CD4-positive, alpha-beta T cell (primary cell): ENCODE measurements at places on chromosomes 16 and 17. TPM values are rescaled to one million over a fixed set of nuclear protein-coding genes. Genes with fewer than 3 reads are reported as not detected.

GRCh38 chr16:82716361-82716855 is 89.6 kb downstream of the CDH13 start:
- no peaks in the 10 kb centered on the region for H3K36me3 ChIP-seq
- DNase-seq = no peak
- H3K27me3 ChIP-seq = no peaks in the 10 kb centered on the region
- no peak overlapping the region for H3K27ac ChIP-seq
- no peaks in the 10 kb centered on the region for H3K4me1 ChIP-seq
- no peak overlapping the region for H3K4me3 ChIP-seq

NTHL1 gene
- total RNA-seq = 2.9 TPM

DNA sequence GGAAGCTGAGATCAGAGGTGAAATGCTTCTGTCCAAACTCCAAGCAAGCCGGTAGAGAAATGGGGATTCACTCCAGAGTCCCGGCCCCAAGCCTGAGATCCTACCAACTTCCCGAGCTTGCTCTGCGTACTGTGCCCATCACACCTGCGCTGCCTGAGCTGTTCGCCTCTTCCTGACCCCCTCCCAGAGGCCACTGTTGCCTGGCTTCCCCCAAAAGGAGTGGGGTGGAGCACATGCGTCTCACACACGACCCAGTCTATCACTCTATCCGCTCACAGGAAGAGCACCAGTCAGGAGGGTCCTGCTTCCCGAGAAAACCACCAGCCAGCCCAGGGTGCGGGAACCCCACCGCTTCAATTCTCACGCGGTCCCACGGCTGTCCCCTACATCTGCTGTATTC is 13.5 kb upstream of the C16orf95 start:
- H3K27ac ChIP-seq = no peak overlapping the region
- DNase-seq = no peak
- no peaks in the 10 kb centered on the region for H3K27me3 ChIP-seq

KRTAP4-12 gene
- not detected for total RNA-seq

DNA sequence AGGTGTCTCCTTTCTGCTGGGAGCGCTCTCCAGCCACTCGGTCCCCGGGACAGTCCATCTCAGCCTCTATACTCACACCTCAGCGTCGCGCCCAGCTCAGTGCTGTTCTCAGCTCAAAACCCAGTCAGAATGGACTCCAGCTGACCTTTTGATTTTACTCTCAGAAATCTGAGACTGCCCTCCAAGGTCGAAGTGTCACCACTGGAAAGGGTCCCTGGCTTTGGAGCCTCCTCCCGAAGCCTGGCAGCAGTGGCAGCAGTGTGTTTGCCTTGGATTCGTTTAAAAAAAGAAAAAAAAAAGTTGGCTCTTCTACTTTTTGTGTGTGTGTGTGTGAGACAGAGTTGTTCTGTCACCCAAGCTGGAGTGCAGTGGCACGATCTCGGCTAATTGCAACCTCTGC is 10.4 kb downstream of the KLHL36 start:
- no peaks in the 10 kb centered on the region for H3K27me3 ChIP-seq
- peaks cover 86% of the 10 kb centered on the region for H3K36me3 ChIP-seq
- no peak overlapping the region for H3K4me3 ChIP-seq
- peaks cover 47% of the 10 kb centered on the region for H3K4me1 ChIP-seq

- H3K4me1 ChIP-seq = peaks cover 14% of the 10 kb centered on the region
- H3K36me3 ChIP-seq = no peaks in the 10 kb centered on the region
- no peak overlapping the region for H3K27ac ChIP-seq
Observed at GRCh38 chr16:1430214-1430758, 592 bp upstream of the PERCC1 start.

DNA sequence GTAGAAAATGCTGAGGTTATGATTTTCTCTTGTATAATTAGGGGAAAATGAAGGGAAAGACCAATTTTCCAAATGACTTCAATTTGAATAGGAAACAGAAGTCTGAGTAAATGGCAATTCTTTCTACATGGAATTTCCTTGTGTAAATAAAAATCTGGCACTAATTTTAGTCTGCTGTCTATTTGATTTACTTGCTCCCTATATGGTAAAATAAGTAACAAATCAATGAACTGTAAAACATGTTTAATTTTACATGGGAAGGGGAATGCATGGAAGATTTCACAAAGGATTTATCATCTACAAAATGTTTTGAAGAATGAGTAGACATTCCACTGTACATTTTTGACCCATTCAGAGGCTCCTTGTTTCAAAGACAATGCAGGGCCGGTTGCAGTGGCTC is 811.6 kb upstream of the GOT2 start:
- H3K27me3 ChIP-seq = no peaks in the 10 kb centered on the region
- DNase-seq = no peak
- no peak overlapping the region for H3K27ac ChIP-seq
- H3K4me3 ChIP-seq = no peak overlapping the region
- H3K4me1 ChIP-seq = no peaks in the 10 kb centered on the region

CES2 gene
- total RNA-seq = 59.3 TPM

DNA sequence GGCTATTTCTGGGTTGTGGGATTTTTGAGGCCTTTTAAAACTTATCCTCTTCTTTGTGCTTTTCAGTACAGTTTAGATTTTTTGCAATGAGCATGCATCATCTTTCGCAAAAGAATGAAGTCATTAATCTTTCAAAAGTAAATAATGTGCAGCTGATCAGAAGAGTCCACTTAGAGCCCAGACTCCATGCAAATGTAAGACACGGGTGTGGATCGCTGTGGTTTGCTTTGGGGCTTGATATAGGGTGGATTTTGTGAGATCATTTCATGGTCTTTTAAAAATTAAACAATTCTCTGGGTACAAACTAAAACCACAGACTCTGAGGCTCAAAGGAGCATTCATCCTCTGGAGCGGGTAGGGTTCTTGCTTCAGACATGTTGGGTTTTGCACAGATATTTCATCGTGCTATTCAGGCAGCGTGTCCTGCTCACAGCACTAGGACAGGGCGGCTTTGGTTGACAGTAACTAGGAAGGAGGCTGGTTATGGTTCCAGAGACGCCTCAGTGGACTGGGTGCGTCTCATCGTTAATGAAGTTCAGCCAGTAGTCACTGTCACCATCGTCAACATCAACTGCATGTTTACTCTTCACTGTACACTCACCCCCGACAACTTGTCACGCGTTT is 129.4 kb upstream of the PLCG2 start:
- no peaks in the 10 kb centered on the region for H3K4me1 ChIP-seq
- peaks cover 20% of the 10 kb centered on the region for H3K36me3 ChIP-seq
- no peaks in the 10 kb centered on the region for H3K27me3 ChIP-seq
- no peak overlapping the region for H3K4me3 ChIP-seq

GRCh38 chr16:81546781-81547180 is 102.2 kb downstream of the CMIP start:
- H3K27ac ChIP-seq = no peak overlapping the region
- H3K4me1 ChIP-seq = peaks cover 67% of the 10 kb centered on the region
- no peak overlapping the region for H3K4me3 ChIP-seq
- peaks cover 3% of the 10 kb centered on the region for H3K36me3 ChIP-seq

DNA sequence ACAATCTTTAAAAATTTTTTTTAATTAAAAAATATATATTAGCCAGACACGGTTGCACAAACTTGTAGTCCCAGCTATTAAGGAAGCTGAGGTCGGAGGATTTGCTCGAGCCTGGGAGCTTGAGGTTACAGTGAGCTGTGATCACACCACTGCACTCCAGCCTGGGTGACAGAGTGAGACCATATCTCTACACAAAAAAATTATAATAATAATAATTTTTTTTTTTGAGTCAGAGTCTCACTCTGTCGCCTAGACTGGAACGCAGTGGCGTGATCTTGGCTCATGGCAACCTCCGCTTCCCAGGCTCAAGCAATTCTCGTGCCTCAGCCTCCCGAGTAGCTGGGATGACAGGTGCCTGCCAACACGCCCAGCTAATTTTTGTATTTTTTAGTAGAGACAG is 23.8 kb downstream of the LITAF start:
- DNase-seq = no peak
- H3K4me3 ChIP-seq = no peak overlapping the region
- no peaks in the 10 kb centered on the region for H3K27me3 ChIP-seq

GRCh38 chr17:80751070-80751945 is 206.7 kb downstream of the RPTOR start:
- peaks cover 22% of the 10 kb centered on the region for H3K4me1 ChIP-seq
- H3K4me3 ChIP-seq = no peak overlapping the region
- peaks cover 29% of the 10 kb centered on the region for H3K36me3 ChIP-seq
- H3K27ac ChIP-seq = peak overlapping the region; percentile 21
